ENCODE measurements at places on chromosomes 2 and 18.

DNA sequence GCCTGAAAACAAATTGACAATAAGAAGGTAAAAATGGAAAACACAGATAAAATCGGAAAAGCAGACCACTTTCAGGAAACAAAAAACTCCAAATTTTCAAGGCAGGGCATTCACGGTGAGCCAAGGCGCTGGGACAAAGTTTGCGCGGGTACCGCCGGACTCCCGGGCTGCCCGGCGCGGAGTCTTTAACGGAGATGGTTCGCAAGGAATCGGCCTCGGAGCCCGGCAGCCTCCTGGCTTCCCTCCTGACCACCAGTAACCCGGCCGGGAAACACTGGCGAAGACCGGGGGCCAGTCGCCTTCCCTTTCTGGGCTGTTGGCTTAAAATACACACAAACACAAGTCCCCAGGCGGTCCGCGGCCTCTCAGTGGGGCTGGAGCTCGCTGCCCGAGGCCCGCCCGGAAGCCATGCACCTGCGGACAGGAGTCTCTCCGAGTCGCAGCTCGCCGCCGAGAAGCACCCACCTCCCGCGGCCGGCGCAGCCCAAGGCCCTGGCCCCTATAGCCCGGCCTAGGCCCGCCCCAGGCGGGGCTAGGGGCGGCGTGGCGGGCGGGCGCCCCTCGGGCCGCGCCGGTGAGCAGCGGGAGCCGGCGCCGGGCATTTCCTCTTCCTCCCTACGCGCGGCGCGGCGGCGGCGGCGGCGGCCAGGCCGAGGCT lies 622 bp upstream of the KCMF1 start:
- DNase-seq = no peak

- DNase-seq = no peak
Measured at GRCh38 chr2:225041207-225041850, 939 bp downstream of the DOCK10 start.

GRCh38 chr2:25851740-25852503 lies 26.4 kb downstream of the ASXL2 start:
- no peak for DNase-seq

GRCh38 chr18:80109676-80110078 lies 615 bp downstream of the ADNP2 start:
- DNase-seq = no peak
